NCI-H2171 (cell line): ENCODE measurements at places on chromosomes 1 and 21.

DNA sequence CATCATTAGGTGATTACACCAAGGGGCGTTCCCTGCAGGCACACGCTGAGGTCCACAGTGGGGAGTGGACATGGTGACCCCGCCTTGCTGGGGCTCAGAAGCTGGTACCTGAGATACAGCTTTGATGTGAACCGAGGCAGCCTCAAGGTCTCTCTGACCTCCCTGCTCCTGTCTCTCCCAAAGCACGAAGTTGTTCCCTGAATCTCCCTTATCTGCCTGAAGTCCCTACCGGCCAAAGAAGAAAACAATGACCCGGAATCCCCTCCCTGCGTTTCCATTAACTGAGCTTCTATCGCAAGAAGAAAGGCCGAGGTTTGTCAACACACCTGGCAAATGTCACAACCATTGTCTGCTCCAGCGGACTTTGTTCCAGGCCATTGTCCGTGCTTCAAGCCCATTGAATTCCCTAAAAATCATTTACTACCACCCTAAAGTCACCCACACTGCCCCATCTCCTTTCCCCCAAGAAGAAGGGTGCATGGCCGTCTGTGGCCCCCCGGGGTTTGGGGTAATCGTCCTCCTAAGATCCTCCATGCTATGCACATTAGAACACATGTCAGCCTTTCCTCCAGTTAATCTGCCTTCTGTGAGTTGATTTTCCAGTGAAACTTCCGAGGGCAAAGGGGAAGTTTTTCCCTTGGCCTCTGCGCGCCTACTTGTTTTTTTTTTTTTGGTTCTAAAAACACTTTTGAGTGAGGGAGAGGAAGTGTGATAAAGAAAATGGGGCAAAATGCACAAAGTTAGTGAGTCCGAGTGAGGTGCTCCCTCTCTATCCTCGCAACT is 48.1 kb upstream of the COL18A1 start:
- no peak for DNase-seq

DNA sequence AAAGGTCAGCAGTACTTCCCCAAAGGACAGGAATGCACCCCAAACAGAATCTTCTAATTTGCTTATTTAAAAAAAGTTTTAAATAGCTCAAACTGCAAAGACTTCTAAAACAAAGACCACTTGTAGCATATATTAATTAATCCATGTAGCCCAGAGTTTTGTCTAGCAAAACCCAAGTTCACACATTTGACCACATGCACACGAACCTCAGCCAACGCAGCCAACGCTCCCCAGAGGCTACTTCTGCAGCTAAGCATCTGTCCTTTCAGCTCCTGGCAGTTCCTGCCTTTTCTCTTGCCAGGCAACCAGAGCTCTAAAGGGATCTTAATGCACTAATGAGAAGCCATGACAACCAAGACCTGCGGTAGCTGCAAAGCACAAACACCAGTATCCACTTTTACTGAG is 89.6 kb downstream of the RERE start:
- peak; percentile 71 for DNase-seq

DNA sequence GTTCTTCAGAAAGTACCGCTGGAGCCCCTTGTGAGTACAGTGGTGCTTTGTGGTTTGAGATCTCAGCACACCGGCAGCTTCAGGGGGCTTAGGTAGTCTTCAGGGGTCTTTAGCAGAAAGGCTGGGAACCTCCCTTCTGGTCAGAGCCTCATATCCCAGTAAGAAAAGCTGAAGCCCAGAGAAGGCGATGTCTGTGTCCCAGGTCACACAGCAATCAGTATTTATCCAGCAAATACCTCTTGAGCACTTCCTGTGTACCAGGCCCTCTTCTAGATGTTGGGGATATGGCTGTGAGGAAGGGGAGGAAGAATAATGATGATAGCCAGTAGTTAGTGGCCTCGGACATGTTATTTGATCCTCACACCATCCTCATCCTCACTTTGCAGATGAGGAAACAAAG is 14.3 kb downstream of the SERINC2 start:
- no peak for DNase-seq

DNA sequence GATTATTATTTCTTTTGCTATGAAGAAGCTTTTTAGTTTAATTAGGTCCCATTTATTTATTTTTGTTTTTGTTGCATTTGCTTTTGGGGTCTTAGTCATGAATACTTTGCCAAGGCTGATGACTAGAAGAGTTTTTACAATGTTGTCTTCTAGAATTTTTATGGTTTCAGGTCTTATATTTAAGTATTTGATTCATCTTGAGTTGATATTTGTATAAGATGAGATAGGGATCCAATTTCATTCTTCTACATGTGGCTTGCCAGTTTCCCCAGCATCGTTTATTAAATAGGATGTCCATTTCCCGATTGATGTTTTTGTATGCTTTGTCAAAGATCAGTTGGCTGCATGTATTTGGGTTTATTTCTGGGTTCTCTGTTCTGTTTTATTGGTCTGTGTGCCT is 8.5 kb upstream of the ACBD6 start:
- DNase-seq: no peak

GRCh38 chr1:160078512-160079195 is 2.7 kb upstream of the KCNJ9 start:
- no peak for DNase-seq
